ENCODE measurements at places on chromosomes 5 and 9.

GRCh38 chr5:32315221-32316014, 2.7 kb upstream of the MTMR12 start:
- DNase-seq, result no peak

DNA sequence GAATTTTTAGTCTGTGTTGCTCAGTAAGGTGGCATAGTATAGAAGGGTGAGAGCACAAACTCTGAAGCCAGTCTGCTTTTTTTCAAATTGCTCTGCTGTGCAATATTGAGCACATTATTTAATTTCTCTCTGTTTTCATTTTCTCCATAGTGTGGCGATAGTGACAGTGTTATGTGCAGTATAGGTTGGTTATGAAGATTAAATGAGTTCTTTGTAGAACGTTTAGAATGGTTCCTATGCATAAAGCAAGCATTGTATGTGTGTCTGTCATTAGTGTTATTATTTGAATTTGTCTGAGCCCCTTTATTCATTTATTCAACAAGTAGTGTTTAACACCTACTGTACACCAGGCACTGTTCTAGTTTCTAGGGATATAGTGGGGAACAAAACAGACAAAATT, 9.2 kb downstream of the PRR16 start:
- no peak for DNase-seq

GRCh38 chr5:115624994-115625393, 842 bp downstream of the TMED7 start:
- DNase-seq, result no peak

DNA sequence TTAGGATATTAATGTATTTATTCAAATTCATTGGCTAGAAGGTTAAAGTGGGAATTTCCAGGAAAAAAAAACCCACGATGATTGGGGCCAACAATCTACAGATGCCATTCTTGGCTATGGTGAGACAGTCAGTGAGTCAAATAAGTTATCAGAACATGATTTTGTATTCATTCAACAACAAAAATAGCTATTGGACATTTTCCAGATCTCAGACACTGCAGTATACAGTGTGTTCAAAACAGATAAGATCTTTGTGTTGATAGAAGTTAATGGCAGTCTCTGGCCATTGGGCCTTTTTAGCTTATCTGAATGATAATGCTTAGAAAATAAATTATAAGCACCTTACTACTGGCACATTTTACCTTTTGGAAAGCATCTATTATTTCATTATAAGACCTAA, 547.7 kb downstream of the MAT2B start:
- DNase-seq, result no peak
